ENCODE measurements at places on chromosomes 6 and 20.

GRCh38 chr6:98844244-98845210 lies 10.2 kb downstream of the POU3F2 start:
- no peak for DNase-seq

DNA sequence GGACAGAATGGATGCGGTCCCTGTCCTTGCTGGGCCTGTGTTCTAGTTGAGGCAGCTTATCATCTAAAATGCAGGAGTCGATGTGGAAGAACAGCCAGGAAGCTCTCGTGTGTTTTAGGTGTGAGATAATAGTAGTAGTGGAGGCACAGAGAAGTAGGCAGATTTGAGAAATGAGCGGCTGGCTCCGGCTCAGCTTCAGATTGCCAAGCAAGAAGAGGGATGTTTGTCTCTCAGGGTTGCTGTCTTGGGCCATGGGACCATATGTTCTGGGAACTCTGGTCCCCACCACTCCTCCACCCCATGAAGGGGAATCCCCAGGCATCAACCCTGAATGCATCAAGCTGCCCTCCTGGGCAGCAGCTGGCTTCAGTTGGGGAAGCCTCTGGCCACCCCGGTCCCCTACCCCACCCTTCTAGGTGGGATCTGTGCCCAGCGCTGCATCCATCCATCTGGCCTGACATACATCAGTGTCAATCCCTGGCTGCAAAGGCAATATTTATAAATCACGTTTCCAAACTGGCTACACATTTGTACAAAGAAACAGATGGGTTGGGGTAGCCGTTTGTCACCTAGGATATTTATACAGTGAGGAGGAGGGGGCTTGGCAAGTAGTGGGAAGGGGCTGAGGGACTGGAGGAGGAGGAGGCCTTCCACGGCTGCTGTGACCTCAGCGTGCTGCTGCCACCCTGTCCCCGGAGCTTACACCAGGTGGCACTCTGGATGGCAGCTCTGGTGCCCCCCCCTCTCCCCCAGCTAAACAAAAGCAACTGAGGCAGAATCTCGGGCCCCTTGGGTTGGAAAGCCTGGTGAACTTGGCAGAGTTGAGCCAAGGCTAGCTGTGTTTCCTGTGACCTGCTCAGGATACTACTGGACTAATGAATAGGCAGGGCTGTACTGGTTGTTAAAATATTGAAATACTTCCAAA lies 64.4 kb downstream of the CD40 start:
- no peak for DNase-seq

DNA sequence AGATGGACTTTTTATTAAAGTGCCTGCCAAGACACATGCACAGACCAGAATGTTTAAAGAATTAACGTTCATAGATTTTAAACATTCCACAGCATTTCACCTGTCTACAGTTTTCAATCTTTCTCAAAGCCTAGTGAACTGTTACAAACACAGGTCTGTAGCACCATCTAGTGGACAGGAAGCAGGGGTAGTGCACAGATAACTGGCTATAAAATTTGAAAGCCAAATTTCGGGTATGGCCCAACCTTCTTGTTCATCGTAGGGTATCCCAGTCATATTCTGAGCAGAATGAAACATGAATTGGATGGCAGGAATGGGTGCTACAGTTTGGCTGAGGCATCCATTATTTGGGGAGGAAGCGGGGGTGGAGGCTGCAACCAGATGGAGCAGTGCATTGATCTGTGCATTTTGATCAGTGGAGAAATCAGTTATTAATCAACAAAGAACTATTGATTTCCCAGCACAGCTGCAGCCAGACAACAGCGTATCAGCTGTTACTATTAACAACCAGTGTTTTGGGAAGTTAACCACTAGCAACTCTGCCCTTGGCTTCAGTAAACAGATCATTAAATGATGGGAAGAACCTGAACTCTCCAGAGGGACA lies 56.1 kb upstream of the B3GAT2 start:
- no peak for DNase-seq

DNA sequence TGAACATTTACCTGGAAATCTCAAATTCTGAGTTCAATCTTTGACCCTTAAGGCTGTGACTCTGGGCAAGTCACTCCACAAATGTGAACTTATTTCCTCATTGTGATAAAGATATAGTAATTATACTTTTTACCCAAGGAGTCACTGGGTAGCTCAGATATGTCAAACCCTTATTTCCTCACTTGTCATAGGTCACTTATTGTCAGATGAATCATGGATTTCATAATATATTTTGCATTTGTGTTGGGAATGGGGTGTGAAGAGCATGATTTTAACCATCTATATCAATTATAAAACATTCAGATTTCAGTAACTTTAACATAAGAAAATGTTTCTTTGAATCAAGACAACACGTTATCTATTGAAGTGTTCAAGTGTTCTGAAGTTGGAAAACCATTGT lies 3.7 kb upstream of the CARMIL1 start:
- no peak for DNase-seq

DNA sequence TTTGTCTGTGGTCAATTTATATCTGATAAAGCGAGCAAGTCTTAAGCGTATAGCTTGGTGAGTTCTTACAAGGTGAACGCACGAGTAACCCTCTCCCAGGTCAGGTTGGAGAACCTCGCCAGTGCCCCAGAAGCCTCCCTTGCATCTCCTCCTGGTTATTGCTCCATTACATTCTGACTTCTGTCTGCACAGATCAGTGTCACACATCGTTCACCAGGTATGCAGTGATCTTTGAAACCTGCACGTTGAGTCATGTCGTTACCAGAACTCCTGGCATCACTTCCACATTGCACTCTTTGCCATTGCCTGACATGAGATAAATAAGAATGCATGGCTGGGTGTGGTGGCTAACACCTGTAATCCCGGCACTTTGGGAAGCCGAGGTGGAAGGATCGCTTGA lies 44.2 kb downstream of the AKAP12 start:
- no peak for DNase-seq

- no peak for DNase-seq
These were observed 20.0 kb downstream of the PPP1R16B start for GRCh38 chr20:38825571-38825900.

DNA sequence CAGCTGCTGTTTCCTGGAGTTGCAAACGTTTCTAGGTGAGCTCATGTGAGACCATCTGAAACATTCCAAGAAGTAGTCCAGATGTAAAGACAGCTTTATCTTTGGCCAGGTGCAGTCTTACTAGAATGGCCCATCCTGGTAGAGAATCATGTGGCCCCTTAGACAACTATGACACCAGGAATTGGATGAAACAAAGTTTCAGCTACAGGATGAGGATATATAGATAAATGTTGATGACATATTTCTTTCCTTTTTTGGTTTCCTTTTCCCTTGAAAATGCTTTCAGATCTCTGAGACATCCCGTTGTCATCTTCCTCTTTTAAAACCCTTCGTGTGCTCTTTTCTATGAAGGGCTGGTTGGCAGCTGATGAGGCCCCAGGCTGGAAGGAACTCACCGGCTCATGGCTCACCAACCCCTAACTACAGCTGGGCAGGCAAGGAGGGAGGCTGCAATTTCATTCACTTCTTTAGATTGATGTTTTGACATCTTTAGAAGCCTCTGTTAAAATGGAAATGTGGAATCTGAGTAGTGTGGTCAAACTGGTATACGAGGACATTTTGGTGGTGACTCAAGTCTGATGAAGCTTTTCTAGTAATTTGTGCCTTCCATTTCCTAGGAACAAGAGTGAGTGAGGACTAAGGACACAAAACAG lies 167.9 kb upstream of the TNFAIP3 start:
- DNase-seq: no peak

DNA sequence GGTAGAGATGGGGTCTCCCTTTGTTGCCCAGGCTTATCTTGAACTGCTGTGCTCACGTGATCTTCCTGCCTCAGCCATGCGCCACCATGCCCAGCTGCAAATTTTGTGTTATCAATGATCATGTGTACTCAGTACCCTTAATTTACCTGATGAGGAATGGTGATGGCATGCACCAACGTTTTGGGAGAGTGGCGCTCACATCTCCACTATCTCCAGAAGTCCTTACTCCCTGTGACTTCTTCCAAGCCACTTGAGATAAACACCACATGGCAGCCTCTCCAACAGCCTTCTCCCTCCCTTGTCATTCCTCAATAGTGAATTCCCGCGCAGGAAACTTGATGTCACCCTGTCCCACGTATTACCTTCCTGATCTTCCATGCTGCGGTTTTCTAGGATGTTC lies 58.1 kb downstream of the PSMG4 start:
- no peak for DNase-seq

All from AG04450 (cell line).